D721Med (cell line): ENCODE measurements at places on chromosomes 5 and 9.

GRCh38 chr5:10607666-10608073 is 43.8 kb downstream of the ANKRD33B start:
- DNase-seq, result no peak

DNA sequence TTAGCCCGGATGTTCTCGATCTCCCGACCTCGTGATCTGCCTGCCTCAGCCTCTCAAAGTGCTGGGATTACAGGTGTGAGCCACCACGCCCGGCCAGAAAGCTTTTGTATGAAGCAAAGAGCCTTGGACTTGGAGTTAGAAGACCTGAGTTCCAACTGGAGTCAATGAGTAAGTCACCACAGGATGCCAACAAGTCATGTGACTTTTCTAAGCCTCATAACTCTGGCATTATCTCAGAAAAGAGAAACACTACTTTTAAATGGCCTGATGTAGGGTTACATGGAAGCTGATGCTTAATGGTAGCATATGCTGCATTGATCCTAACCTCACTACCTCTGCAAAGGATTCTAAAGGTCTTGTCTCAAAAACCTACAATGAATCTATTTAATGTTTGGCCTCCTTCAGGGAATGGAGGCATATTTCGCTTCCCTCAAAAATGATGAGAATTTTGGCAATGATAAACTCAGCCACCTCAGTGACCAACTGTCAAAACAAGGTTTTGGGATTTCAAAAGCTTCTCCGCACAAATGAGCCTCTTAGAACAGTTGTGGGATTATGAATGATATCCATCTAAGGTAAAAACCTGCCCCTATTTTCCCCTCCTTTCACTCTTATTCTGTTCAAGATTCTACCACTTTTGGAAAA is 236.8 kb downstream of the ACTL7B start:
- DNase-seq, result no peak

DNA sequence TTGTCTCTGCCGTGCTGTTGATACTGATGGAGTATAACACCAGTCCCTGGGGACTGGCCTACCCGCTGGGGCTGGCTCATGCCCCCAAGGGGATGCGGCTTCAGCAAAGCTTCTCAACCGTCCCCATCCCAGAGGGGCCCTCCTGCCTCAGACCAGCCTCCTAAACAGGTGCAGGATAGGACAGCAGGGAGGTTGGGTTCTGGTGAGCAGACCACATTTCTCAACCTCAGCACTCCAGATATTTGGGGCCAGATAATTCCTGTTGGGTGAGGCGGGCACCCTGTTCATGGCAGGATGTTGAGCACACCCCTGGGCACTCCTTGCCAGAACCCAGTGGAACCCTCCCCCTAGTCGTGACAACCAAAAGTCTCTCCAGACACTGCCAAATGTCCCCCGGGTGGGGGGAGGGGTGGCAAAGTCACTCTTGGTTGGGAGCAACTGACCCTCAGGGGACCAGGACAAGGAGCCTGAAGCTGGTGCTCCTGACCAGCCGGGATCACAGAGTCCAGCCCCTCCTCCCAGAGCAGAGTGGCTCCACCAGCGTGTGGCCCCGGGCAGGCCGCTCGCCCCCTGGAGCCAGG is 107.8 kb downstream of the ZNF354C start:
- no peak for DNase-seq

DNA sequence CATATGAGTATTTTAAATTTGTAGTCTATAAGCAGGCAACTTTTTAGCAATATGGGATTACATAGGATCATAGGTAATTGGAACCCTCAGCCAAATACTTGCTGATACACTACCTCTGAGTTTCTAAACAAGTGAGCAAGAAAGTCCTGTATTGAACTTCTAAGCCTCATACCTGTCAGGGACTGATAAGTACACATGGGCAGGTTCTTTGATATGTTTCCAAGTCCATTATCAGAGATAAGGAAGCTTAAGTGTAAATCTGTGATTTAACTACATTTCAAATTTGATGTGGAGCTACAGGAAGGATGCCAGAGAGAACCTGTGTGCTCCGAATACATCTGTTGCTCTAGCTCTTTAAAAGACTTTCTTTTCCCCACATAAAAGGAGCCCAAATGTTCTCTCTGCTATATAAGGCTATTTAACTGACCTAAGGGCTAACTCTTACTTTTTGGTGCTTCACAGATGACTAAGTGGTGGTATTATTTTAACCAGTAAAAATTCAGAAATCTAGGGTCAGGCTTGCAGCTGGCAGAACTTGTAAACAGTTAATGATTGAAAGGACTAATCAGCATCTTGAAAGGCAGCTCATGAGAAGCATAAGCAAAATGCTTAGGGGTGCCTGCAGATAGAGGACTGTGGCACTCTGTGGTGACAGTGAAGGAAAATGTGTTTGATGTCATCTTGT is 228.6 kb downstream of the NR3C1 start:
- no peak for DNase-seq

DNA sequence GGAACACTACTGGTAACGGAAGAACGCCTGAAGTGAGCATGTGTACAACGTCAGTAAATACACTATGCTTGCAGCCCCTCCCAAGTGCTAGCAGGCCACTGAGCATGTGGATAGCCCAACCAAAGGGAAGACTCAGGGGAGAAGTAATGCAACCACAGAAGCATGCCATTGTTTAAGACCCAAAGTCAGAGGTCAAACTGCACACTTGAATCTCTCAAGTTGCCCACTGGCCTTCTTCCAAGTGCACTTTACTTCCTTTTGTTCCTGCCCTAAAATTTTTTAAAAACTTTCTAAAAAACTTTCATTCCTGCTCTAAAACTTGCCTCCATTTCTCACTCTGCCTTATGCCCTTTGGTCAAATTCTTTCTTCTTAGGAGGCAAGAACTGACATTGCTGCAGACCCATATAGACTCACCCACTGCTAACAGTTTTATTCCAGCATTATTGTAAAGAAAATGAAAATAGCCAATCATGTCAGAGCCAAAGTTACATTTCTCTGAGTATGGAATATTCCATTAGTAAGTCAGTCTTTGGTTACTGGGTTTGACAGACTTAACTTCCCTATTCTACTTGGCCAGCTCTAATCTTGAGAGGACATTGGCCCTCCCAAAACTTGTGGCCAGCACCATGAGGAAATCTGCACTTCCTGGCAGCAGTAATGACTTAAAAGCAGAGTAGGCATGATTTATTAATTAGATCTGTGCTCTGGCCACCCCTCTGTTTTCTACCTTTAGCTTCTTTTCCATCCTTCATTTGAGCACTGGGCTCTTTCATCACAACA is 76.9 kb downstream of the TSSK1B start:
- no peak for DNase-seq

DNA sequence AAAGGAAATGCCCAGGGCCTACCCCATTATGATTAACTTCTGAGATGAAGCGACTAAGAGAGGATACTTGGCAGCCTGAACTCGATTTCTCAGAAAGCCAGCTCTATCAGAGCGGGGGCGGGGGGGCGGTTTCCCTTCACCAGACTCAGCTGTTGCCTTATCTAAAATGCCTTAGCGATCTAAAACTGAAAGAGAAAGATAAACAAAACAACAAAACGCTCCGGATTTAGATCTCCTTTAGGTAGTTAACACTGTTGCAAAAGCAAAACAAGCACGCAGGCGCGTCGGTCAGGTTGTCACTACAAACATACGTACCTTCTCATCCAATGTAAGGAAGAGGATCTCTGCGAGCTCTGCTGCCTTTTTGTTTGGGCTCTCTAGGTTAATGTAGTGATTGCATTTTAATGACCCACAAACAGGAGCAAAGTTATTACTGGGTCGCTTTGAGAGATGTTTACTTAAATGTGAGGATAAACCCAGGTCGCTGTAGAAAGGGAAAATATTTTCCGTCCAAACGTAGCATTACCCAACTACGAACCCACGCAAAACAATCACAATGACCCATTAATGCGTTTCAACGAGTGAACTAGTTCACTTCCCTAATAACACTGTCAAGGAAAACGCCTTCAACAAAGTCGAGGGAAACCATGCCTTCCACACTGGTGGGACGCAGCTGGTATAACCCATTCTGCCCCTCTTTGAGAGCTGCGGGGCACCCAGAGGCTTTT is 982 bp downstream of the EPB41L4A start:
- no peak for DNase-seq

DNA sequence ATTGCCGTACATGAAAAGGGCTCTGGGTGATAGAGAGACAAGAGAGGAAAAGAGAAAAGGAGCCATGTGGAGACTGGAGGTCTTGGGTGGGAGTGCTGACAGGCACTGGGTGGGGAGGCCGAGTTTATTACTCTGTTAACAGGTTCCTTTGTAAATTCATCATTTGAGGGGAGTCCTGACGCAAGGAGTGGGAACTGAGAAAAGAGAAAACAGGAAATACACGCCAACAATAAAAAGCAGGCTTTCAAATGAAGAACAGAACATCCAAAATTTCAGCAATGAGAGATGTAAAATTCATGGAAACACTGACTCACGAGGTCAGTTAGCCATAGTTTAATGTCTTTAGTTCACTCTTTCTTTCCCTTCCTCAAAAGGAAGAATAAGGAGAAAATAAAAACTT is 342.8 kb downstream of the TMEM167A start:
- DNase-seq, result no peak
